Neural crest cell (in vitro differentiated cells): ENCODE measurements at places on chromosomes 16 and 17. TPM values are rescaled to one million over a fixed set of nuclear protein-coding genes. Genes with fewer than 3 reads are reported as not detected.

Gene CA7
- not detected in 2 replicates for total RNA-seq

Gene GRAP
- total RNA-seq, result 2.1 and 2.8 TPM in 2 replicates

Gene PLEKHH3
- 16.4 and 20.8 TPM in 2 replicates for total RNA-seq

Gene PRSS33
- total RNA-seq, result 0.23 and 0.39 TPM in 2 replicates

Gene VTN
- 0.40 and 0.68 TPM in 2 replicates for total RNA-seq

Gene SPNS2
- total RNA-seq, result 3.8 and 4.3 TPM in 2 replicates

Gene ODAD4
- 4.2 and 4.8 TPM in 2 replicates for total RNA-seq

Gene ESRP2
- 0.09 and 0.23 TPM in 2 replicates for total RNA-seq

Gene ZCCHC14
- total RNA-seq, result 45.5 and 46.9 TPM in 2 replicates

Gene TM4SF5
- not detected in 2 replicates for total RNA-seq

Gene PPP1R1B
- not detected in 2 replicates for total RNA-seq

Gene CCL1
- not detected in 2 replicates for total RNA-seq

Gene TBC1D28
- 0.26 TPM in 1 of 2 replicates, not detected in the other for total RNA-seq

Gene PIMREG
- 115 and 120 TPM in 2 replicates for total RNA-seq

Gene GAST
- total RNA-seq, result not detected in 2 replicates
